T-cell (primary cell): ENCODE measurements at places on chromosomes 3 and 15. TPM values are rescaled to one million over a fixed set of nuclear protein-coding genes. Genes with fewer than 3 reads are reported as not detected.

Gene UBAP1L
- total RNA-seq: 14.8 TPM

Gene CPN2
- not detected for total RNA-seq

Gene GOLGA8N
- 18.1 TPM for total RNA-seq

Gene GPR171
- 51.9 TPM for total RNA-seq

Gene BNC1
- not detected for total RNA-seq

Gene NEK10
- total RNA-seq: 0.89 TPM

Gene PPP1R14D
- total RNA-seq: not detected

Gene CORO2B
- total RNA-seq: not detected

Gene LMAN1L
- 0.44 TPM for total RNA-seq

Gene ZKSCAN7
- total RNA-seq: 5.4 TPM

Gene ARPP21
- not detected for total RNA-seq

Gene ZBTB38
- 61.6 TPM for total RNA-seq

Gene TTLL13
- total RNA-seq: 1.0 TPM

Gene PLA1A
- not detected for total RNA-seq

Gene TGM4
- total RNA-seq: not detected

Gene NPAP1
- total RNA-seq: not detected

GRCh38 chr3:165081183-165081582, 2.9 kb upstream of the SI start:
- no peak for DNase-seq

DNA sequence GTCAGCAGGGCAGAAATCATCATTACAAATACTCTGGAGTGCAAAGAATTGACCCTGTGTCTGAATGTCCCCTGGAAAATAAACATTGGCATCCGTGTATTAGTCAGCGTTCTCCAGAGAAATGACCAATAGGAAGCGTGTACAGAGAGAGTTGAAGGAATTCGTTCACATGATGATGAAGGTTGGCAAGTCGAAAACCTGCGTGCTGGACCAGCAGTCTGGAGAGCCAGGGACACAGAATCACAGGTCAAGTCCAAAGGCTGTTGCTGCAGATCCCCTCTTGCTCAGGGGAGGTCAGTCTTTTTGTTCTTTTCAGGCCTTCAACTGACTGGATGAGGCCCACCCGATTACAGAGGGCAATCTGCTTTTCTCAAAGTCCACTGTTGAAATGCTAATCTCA, 16.6 kb downstream of the GP9 start:
- DNase-seq: no peak

- no peak for DNase-seq
These were observed 80.2 kb downstream of the FMN1 start for GRCh38 chr15:33114374-33114717.

GRCh38 chr15:67178569-67179210, 75.8 kb downstream of the AAGAB start:
- DNase-seq: no peak

GRCh38 chr15:73699249-73700040, 15.3 kb downstream of the CD276 start:
- DNase-seq: no peak

DNA sequence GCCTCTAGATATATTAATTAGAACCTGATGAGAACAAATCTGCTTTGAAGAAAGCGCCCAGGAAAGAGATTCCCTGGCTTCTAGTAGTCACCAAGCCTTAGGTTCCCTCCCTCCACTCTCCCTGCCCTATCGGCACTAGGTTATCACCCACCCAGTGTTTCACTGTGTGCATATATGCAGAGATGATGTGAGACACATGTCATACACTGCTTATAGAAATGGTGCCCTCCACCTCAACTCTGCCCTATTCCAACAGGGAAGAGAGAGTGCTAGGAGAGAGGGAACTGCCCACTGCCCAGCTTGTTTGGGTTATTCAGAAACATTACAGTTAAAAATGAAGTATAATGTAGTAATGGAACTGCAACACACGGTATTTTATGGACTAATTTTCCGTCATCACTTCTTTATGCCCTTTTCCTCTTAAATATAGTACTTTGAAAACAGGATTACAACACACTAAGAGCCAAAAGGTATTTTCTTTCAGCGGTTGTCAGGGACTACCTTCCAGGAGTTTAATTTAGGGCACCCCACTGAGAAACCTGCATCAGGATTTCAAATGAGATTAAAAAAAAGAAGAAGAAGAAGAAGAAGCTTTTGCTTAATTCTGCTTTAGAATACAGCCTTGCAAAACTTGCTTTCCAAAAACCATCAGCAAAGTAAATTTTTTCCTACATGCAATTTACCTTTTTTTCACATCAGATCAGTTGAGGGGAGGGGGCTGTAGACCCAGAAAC, 55.3 kb downstream of the MEIS2 start:
- no peak for DNase-seq

DNA sequence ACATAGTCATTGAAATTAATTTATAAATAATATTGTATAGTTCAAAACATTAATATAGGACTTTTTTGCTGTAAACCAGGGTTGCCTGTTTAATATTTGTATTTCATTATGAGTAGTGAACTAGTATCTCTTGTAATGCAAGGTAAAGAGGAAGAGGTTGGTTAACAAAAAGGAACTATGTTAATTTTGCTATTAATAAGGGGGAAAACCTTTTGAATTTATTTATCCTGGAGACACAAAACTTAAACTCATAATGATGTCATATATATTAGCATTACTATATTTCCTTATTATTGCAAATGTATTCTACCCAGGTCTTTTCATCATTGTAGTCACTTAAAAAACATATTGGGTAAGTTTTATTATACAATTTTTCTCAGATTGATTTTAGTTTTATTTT, 94.5 kb downstream of the CHL1 start:
- DNase-seq: no peak

DNA sequence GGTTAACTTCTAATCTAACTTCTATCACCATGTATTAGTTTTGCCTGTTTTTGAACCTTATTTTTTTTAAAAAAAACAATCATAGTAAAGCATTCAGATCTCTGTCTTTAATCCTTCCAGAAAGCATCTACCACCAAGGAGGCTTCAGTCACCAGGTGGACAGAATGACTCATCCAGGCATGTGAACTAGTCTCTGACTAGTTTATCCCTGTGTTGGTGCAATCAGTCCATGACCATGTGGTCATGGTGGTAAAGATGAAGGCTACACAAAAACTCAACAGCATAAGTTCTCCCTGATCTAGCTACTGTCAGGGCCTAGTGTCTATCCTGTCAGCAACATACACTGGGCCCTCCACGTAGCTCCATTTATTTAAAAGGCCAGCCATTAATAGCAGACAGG, 750.6 kb downstream of the AGBL1 start:
- no peak for DNase-seq

- DNase-seq: no peak
These were observed 25.3 kb downstream of the ACSBG1 start for GRCh38 chr15:78208887-78209645.

- DNase-seq: no peak
These were observed 13.3 kb upstream of the CHD2 start for GRCh38 chr15:92886815-92887214.

GRCh38 chr3:164460851-164461250, 617.4 kb downstream of the SI start:
- no peak for DNase-seq

DNA sequence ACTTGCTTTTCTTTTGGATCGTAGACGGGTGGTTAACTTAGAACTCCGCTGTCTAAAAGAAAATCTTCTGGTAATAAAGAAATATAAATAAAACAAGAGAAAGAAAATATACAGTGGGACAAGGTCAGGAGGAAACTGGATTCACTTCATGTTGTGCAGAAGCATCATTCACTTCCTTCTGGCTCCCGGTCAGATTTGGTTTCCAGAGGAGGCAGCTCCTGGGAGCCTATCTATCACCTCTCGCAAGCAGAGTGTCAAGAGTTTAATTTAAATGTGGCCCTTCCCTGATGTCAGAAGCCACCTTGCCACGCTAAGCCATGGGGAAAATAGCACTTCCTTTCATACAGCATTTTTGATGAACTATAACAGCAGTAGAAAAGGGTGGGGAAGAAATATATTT, 139.1 kb downstream of the NSMCE3 start:
- no peak for DNase-seq

GRCh38 chr3:98954791-98955604, 53.5 kb upstream of the DCBLD2 start:
- DNase-seq: no peak

DNA sequence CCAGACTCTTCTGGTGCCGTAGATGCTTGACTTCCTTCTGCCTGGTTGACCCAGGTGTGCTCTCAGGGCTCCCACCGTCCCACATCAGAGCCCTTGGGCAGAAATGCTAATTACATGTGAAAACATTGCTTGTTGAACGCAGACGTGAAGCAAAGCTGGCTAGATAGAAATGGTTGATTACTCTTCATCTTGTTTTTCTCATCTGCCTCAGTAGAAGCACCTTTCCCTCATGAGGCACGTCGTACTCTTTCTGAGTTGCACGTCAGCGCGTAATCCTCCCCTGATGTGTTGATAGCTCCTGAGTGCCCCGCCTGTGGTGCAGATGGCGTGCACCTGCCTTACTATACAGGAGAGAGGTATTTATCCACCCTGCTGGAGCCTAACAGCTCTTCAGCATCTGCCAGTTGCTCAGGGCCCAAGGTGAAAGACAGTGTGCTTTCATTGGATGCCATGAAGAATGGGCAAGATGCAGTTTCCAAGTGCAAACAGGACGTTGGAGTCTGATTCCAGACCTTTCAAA, 18.1 kb downstream of the MAP6D1 start:
- DNase-seq: no peak

DNA sequence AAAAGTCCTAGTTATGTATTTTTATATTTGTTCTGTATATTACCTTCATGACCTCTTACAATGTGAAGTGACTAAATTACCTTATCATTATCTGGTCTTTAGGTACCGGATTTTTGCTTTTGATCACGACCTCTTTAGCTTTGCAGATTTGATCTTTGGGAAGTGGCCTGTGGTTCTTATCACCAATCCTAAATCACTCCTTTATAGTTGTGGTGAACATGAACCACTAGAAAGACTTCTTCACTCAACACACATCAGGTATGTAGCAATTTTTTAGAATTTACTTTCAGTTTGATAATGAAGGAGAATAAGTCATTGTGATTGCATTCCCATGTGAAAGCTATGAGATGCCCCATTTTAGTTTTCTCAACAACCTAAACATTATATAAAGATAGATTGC, 18.3 kb downstream of the TMEM62 start:
- no peak for DNase-seq

DNA sequence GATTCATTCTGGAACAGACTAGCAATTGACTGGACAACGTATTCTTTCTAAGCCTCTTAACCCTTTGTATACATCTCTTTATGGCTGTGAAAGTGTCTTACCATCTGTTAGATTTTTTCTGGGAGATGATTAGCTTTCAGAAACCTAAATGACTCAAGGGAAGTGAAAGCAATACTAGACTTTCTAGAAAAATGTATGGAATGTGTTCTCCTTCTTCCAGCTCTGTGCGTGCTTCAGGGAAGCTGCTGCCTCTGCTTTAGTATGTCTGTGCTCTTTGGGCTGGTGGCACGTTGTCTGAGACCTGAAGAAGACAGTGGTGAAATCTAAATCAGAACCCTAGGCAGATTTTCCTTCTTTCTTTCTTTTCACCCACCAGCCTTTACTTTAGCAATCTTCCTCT, 89.5 kb downstream of the ITPR1 start:
- no peak for DNase-seq
